ENCODE measurements at places on chromosomes 4 and X.

DNA sequence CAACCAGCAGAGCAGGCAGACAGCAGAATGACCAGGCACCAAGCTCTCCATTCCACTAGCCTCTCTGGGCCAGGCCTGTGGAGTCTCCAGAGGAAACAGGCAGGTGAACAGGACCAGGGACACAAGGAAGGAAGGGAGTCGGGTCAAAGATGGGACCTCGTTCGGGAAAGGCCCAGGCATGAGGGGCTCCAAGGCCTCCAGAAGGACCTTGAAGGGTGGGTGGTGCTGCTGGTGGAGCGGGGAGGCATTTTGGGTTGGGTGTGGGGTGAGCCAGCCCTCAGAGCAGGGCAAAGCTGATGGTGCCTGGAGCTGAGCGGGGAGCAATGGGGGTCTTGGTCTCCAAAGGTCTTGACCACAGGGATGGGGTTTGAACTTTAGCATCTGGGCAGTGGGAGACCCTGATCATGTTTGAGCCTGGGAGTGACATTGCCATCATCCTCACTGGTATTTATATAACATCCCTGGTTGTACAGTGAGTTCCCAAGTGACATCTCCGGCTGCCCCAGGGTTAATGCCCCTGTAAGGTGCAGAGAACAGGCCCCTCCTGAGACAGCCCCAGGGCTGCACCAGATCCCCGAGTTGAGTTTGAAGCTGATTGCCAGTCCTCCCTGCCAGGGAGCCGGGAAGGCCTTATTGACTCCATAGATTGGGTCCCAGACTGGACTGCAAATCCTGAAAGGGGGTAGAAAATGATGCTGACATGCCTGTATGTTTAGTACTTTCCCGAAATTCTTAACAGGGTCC lies 52.7 kb downstream of the PSAPL1 start:
- DNase-seq = no peak

GRCh38 chr4:9944431-9945425 lies 76.6 kb downstream of the SLC2A9 start:
- no peak for DNase-seq

- DNase-seq = no peak
Observed at GRCh38 chr4:113587156-113587555, 174.4 kb downstream of the CAMK2D start.

DNA sequence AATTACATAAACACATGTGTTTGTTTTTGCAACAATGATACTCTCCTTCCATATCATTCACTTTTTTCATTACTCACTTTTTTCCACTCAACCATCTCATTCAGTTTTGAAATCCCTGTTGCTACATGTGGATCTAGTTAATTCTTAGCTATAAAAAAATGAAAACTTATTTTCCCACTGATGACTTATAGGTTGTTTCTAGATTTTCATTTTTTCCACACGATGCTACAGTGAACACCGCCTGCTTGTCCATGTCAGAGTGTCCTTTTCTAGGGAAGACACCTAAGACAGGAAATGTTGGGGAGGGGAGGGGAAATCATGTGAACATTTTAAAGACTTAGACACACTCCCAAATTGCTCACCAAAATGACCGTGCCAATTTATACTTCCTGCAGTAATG lies 70.2 kb downstream of the SUPT20HL2 start:
- no peak for DNase-seq

- DNase-seq = no peak
Observed at GRCh38 chrX:118360429-118361125, 14.7 kb downstream of the WDR44 start.

DNA sequence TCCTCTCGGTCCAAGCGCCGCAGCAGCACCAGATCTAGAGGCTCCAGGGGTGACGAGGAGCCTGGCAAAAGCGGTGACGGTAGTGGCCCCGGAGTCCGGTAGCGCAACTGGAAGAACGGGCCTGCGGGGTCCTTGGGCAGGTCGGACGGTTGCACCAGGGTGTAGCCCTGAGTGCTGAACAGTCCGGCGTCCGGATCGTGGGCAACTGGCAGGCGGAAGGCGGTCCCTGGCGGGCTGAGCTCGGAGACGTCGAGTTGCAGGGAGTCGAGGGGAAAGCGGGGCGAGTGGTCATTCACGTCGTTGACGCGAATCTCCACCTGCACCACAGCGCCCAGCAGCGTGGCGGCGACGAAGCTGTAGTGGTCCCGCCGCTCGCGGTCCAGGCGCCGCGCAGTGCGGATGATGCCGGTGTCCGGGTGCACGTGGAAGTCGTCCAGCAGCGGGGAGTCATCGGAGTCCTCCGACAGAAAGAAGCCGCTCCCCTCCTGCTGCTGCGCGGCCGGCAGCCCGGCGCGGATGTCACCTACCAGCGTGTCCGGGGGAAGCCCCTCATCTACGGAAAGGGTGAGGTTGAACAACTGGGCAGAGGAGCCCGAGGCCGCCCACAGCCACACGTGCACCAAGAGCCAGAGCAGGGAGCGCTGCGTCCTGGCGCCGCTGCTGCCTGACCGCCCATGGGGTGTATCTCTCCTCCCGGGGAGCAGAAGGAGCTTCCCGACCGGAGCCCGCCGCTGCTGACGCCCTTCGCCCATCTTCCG lies 837 bp downstream of the DCHS2 start:
- no peak for DNase-seq

DNA sequence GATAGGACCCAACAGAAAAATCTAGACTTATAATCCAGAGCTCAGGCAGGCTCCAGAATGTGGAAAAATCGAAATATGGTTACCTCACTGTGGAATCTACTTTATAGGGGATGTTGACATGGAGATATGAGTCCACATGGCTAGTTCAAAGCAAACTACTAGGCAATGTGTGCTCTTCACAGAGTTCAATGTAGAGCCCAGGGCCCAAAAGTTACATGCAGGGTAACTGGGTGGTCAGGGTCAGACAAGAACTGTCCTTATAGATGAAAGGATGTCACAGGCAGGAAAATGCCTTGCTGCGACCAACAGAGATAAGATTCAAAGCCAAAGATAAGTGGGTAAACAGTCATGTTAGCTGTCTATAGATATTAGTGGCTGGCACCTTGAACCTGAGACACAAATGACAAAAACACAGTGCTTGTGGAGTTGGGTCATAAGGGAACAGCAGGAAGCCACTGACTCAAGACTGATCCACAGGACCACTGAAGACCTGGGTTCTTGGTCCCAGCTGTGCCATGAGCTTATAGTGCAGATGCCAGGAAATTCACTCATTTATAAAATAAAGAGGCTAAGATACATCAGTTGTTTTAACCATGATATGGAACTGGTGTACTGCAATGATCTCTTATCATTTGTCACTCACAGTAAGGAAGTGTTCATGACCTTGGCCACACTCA lies 101.7 kb upstream of the MBNL3 start:
- DNase-seq = no peak

GRCh38 chr4:42641161-42641560 lies 15.7 kb downstream of the ATP8A1 start:
- DNase-seq = no peak

- no peak for DNase-seq
Observed at GRCh38 chr4:168566726-168567125, 69.9 kb downstream of the PALLD start.

- DNase-seq = no peak
Observed at GRCh38 chr4:11402192-11402591, 26.5 kb downstream of the HS3ST1 start.

DNA sequence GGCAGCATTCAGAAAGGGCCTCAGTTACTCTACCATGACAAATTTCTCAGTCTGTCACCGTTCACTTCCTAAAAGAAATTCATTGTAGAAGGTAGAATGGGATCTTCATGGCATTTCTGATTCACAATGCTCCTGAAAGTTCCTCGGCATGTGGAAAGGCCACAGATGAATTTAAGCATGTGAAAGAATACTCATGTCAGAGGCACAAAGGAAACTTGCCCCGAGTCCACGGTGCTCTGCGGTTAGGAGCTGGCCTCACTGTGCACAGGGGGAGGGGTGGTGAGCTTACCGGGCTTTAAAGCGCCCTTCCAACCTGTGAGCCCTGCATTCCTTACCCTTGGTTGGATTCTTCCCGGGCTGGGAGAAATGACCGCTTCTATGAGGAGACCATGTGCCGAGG lies 9.3 kb downstream of the TKTL1 start:
- no peak for DNase-seq

DNA sequence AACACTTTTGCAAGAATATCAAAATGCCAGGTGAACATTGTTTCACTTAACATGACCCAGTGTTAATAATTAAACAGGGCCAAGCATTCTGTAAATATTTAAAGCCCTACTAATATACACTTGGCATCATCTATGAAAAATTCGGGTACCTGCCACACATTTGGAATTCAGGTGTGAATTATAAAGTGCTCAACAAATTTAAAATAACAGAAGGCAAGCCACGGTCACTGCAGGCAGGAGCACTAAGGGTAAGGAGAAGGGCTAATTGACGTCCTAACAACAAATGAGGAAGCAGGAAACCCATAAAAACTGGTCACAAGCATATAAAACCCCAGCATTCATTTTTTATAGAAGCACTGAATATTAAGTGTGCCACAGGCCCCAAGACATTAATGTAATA lies 43.8 kb upstream of the CPEB2 start:
- DNase-seq = no peak

DNA sequence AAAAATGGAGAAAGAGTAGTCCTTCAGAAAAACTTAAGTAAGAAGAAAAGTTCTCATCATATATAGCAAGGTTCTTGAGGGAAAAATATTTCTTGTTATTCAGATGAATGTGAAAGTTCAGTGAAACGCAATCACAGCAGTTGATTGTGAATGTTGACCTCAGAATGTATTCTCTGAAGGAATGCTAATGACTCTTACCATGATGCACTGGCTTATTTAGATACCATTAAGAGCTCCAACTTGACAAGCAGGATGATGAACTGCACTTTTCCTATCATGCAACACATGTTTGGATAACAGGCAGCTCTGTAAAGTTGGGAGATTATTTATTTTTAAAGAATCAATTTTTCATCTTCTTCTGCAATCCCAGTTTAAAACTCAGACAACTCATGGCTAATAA lies 115.5 kb upstream of the MYOZ2 start:
- DNase-seq = no peak

GRCh38 chr4:2251795-2252529 lies 9.9 kb downstream of the MXD4 start:
- no peak for DNase-seq

- DNase-seq = no peak
Observed at GRCh38 chr4:8391972-8392371, 48.6 kb downstream of the ACOX3 start.

GRCh38 chr4:26397086-26397485 lies 76.3 kb downstream of the RBPJ start:
- no peak for DNase-seq

- no peak for DNase-seq
Observed at GRCh38 chr4:139959396-139959795, 194.6 kb downstream of the MAML3 start.

- no peak for DNase-seq
Observed at GRCh38 chrX:17549107-17549651, 174.2 kb downstream of the NHS start.

- no peak for DNase-seq
Observed at GRCh38 chr4:3530051-3530450, 2.2 kb downstream of the LRPAP1 start.

DNA sequence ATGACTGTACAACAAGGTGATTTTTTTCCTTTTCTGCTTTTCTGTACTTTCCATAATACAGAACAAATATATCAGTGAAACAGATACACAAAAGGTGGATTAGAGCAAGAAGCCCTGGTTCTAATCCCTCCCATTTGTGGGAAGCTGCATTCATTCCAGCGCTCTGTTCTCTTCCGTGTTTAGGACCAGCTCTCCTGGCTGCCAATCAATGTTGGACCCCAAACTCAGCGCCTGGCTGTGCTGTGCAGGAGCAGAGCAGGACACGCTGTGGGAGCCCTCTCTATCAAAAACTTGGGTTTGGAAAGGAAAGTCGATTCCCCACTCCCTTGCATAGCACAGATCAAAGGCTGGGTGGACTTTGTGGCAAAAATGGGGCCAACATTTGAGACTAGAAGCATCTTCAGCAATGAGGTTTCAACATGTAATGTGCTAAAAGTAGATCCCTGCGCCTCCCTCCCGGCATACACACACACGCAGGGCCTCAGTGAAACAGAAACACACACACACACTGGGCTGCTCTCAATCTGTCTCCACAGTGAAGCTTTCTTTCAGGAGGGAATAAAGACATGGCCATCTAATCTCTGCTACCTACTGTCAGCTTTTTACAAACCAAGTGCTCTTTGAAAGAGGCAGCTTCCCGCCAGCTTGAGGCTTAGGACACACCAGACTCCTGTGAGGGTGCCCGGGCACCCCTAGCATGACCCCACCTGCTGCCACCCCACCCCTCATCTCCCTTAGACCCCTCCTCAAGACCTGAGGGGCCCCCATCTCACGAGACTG lies 12.2 kb downstream of the WDR1 start:
- no peak for DNase-seq
